ENCODE measurements at places on chromosomes 4 and X.
A peak's percentile ranks its signal among the peaks of the same experiment; 100 is the strongest.

- DNase-seq = no peak
Measured at GRCh38 chr4:166363198-166363597, 490.2 kb downstream of the TLL1 start.

DNA sequence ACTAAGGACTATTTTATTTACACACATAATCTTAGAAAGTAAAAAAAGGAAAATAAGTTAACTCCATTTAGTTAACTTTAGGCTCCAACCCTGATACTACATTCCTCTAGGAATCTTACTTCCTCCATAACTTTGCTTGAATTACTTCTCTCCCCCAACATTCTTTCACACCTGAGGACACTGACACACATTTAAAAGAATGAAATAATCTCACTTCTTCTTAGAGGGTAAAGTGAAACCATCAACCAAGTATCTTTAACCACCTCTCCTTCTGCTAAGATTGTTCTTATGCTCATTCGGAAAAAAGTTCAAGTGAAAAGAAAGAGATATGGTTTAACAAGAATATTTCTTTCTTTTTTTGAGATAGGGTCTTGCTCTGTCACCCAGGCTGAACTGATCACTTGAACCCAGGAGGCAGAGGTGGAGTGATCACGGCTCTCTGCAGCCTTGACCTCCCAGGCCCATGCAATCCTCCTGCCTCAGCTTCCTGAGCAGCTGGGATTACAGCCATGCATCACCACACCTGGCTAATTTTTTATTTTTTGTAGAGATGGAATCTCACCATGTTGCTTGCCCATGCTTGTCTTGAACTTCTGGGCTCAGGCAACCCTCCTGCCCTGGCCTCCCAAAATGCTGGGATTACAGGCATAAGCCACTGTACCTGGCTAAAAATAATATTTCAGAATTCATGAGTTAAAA is 28.5 kb downstream of the SLC25A4 start:
- no peak for DNase-seq

DNA sequence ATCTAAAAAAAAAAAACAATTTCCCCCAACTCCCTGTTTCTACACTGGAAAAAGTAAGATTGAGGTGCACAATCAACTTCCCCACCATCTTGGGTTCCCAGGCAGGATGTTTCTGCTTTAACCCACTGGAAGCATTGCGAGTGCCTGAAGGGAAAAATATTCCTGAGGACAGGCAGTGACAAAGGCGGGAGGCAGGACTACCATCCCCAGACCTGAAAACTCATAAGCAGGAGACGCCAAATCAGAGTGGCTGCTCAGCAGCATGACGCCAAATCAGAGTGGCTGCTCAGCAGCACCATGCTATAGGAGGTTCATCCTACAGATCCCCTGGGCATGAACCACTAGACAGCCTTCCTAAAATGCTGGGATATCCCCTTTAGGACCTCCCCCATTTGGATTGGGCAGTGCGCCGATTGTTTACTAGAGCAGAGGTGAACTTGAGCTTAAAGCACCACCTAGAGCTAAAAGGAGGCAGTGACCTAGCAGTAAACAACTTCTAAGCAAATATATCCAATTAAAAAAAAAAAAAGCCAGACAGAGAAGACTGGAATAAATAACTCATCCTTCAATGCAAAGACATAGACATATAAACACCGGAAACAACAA is 35.0 kb upstream of the GK start:
- DNase-seq = no peak

DNA sequence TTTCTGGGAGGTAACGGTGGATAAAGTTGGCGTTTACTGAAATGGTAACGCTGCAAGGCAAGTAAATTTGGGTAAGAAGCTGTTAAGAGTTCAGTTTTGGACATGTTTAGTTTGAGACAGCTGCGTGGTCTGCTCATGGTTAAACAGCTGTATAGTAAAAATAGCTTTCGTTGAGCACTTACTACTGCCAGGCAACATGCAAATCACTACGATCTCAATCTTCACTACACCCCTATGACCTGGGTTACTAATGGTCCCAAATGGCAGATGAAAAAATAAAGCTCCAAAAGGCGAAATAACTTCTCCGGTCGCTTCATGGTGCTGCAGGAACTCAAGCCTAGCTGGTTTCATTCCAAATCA is 22.2 kb downstream of the FABP2 start:
- peak; percentile 47 for DNase-seq

DNA sequence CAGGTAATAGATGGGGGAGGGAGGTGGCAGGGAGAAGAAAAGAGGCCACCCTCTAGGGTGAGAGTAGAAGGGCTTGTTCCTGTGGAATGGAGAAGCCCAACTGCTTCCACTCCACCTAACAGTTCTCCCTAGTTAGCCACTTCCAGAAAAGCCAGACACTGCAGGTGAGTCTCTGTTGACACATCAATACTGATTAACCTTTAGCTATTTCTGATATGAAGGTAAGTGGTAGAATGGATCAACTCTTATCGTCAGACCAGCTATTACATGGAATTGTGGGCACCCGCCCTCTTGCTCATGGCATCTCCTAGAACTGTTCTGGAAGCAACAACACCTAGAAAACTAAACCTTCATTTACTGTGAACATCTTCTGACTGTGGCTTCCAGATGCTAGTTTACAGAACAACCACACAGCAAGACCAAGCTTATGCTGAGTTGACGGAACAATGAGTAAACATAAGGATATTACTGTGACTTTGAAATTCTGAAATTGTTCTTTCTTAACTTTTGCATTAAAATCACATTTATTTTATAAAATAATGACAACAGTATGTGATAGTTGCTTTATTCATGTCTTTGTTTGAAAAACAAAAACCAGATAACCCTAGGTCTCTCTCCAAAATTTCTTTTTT is 44.7 kb downstream of the ANXA3 start:
- no peak for DNase-seq

- DNase-seq = no peak
Measured at GRCh38 chrX:31546126-31546525, 474.3 kb upstream of the FTHL17 start.

- no peak for DNase-seq
Measured at GRCh38 chr4:176587920-176588319, 204.8 kb downstream of the VEGFC start.

- DNase-seq = no peak
Measured at GRCh38 chr4:112956484-112956896, 93.0 kb upstream of the ANK2 start.

DNA sequence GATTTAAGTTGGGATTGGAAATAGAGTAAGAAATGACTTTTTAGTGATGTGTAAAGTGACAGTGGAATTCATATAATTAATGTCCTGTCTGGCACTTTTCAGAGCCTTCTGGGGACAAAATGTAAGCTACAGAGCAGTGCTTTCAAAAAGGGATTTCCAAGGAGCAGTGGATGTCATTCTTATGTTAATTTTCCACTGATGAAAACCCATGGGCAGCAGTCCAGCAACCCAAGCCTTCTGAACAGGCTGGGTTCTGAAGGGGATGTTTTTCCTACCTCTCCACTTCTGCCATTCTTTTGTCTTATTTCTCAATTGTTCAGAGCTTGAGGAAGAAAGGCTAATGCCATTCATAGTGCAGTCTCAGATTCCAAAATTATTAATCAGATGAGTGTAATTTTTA is 717.6 kb upstream of the HS3ST1 start:
- no peak for DNase-seq

- DNase-seq = no peak
Measured at GRCh38 chr4:9970399-9971011, 50.8 kb downstream of the SLC2A9 start.

DNA sequence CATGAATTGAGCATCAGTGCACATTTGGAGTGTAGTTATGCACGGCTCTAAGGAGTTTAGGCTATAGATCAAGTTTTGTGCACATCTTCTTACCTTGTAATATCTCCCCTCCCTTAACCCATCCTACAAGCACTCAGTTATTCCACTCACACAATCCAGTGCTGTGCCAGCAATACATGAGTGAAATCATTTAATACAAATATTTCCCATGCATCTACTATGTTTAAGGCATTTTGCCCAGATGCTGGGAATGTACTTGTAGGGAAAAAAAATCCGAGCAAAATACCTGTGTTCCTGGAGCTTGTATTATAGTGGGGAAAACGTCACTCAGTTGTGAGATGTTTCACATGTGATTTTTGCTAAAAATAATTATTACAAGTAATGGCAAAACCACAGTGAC is 191.6 kb upstream of the LDB2 start:
- no peak for DNase-seq

DNA sequence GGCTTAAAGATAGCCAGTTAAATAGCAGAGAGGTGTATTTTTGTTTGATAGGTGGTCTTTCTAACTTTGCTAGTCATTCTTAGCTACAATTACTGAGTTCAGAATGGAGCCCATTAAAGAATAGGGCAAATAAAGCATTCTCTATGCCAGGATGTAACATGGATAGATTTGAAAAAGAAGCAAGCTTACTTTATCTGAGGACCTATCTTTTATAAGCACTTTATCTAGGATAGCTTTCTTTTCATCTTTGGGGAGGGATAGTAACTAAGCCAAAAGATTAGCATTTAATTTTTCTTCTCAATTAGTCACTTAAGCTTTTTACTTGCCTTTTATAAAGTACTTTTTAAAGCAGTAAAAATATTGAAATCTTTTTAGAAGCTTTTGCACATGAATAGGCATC is 1148.0 kb upstream of the DIAPH2 start:
- no peak for DNase-seq

- DNase-seq = no peak
Measured at GRCh38 chrX:45756557-45756956, 555.9 kb upstream of the DIPK2B start.

DNA sequence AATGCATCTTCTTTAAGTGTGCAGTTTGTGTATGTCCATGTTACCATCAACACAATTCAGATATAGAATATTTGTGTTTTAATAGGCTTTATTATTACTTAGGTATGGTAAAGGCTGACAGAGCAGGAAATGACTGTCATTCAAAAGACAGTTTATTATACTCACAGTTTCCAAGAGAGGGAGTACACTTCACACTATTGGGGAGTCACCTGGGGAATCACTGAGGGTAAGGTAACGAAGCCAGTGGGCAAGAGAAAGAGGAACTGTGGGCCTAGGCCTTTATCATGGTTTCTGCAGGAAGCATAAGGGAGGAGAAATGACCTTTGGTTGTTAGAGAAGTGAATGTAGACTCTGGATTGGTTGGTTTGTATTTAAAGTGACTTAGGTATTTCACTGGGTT is 235.1 kb upstream of the HCCS start:
- no peak for DNase-seq

DNA sequence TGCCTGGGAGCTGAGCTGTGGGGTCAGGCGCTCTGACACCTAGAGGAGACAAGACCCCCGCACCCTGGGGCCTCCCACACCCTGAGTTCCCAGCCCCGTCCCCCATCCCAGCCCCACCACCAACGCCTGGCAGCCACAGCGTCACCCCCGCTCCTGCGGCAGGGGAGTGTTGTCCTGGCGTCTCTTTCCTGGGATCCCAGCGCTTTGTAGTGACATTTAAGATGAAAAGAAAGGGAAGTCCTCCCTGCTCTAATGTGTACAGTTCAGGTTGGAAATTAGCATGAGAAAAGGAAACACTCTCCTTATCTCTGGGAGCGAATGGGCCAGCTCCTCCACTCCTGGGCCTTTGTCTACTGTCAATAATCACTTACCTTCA is 112.1 kb downstream of the FAM53A start:
- DNase-seq = no peak

DNA sequence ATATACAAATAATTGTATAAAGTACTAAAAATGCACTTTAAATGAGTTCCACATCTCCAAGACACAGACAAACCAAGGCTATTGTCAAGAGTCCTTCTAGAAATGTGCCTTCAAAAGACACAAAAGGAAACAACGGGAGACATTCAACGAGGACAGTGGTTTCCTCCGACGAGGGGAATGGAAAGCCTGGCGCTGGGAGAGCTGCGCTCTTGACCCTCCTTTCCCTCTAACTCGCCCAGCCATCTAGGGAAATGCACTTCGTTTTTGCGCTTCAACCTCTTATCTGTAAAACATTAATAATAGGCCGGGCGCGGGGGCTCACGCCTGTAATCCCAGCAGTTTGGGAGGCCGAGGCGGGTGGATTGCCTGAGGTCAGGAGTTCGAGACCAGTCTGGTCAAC is 37.0 kb downstream of the ZFP42 start:
- no peak for DNase-seq

- no peak for DNase-seq
Measured at GRCh38 chrX:31563792-31564191, 492.0 kb upstream of the FTHL17 start.

DNA sequence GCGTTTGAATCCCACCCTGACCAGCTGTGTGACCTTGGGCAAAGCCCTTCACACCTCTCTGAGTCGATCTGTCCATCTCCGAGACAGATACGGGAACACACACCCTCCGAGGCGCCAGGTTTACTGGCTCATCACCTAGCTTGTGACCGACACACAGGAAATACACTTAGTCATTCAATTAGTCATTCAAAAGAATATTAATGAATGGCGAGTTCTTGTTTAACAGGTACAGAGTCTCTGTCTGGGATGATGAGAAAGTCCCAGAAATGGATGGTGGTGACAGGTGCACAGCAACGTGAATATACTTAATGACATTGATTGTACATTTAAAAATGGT is 80.6 kb downstream of the PPP2R2C start:
- no peak for DNase-seq

DNA sequence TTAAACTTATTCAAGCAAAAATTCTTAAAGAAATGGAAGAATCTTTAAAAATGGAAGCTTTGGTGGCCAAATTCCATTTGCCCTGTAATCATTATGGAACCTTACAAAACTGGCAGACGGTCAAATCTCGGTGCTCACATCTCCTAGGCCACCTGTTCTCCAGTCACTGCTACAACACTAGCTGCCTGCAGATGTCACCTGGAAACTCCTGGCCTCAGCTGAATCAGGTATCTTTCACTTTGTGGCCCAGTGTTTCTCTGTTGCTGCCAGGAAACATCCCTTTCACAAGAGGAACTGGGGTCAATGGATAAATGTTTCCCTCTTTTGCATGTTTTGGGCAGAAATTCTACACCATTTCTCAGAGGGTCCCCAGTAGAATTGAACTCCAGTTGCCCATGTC is 4.2 kb upstream of the CXCL3 start:
- no peak for DNase-seq

GRCh38 chrX:71241301-71241700 is 12.6 kb downstream of the ZMYM3 start:
- no peak for DNase-seq

GRCh38 chr4:152309418-152309817 is 226.5 kb downstream of the FBXW7 start:
- DNase-seq = no peak

DNA sequence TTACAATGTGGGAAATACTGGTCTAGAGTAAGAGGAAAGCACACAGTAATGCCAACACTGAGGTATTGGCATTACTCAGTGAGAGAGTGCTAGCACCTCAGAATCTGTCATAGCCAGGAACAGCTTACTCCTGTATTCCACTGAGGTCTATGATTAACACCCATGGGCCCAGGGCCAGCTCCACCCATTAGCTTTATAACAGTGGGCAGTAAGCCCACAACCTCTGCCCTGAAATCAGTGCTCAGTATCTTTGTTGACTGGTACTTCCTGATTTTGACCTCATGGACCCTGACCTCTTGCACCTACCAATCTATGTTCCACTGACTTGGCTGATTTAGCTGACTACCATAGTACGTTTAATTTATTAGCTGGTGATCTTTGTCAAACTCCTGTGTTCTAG is 56.1 kb downstream of the LANCL3 start:
- no peak for DNase-seq
